Astrocyte of the spinal cord (primary cell): ENCODE measurements at places on chromosomes 4 and X.

DNA sequence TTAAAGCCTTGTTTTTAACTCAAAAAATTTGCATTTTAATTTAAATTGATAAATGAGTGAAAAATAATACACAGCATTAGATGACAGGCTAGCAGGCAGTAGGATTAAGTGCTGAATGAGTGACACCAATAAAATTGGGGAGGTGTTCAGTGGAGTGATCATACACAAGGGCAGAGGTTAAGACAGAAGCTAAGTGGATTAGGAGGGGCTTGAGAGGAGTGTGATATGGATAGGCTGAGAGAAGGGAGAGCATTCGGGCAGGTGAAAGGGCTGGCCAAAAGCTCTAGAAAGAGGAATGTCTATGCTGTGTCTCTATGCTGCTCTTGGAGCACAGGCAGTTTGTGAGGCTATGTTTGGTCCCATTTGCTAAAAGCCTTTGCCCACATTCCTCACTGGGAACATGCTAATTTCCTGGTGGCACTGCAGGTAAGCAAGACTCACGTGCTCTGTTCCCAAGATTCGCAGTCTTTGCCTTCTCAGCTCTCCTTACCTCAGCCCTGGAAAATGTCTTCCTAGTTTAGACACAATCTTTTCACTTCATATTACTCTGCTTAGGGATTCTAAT, 52.8 kb upstream of the CCSER1 start:
- DNase-seq: no peak

DNA sequence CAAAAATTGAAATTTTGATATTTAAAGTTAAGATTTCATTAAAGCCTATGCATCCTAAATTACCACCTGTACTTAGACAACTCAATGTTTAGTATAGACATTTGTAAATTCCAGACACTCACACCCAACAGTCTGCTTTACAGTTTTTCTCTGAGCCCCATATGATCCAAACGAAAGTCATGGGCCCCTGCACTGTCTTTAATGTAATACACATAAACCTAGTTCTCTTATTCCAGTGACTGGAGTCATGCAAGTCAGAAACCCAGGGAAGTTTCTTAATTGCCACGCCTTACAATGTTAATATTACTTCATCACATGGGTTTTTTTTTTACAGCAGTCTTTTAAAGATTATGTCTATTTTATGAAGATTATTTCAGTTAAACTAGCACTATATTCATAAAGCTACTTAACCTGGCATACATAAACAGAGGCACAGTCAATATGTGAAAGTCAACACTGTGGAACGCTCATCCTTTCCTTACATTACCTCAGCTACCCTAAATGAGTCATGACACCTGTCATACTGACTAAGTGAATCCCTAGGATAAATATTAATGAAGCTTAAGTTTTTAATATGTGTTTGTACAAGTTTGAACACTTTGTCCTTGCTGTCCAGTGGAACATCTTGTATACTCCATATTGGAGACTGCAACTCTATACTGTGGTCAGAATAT, 67.7 kb upstream of the H2AZ1 start:
- DNase-seq: no peak

- no peak for DNase-seq
Measured at GRCh38 chr4:72641611-72642010, 72.6 kb upstream of the ADAMTS3 start.

- no peak for DNase-seq
Measured at GRCh38 chr4:104345598-104346242, 149.0 kb downstream of the CXXC4 start.

DNA sequence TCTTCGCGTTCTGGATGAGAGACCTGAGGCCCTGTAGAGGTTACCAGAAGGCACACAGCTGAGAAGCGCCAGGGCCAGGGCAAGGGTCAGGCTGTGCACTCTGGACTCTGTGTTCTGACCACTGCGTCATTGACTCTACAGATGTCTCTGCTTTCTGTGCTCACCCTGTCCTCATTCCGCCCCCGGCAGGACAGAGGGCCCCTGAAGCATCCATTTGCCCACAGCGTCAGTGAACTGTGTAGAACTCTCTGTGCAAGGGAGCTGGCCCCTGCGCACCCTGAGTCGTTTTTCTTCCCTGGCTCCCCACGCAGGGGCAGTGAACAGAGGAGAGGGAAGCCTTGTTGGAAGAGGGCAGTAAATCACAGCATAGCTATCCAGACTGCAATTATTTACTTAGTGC, 6.1 kb upstream of the WAS start:
- DNase-seq: no peak

GRCh38 chr4:8914461-8915171, 43.0 kb upstream of the HMX1 start:
- no peak for DNase-seq

- no peak for DNase-seq
Measured at GRCh38 chr4:62006108-62006507, 806.0 kb downstream of the ADGRL3 start.

DNA sequence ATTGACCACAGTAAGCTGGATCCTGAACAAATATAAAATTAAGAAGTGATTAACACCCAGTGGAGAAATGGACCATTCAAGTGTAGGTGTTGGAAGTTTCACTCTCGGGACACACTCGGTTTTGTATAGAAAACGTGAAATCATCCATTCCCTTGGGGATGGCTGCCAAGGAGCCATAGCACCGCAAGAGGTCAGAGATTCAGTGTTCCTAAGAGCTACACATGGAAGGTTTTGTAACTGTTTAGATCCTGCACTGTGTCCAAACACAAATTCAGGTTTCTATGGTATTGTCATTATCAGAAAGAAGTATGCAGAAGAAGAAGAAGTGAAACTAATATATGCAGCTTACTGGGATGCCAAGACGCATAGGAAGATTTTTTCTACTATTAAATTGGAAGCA, 281.0 kb downstream of the LDB2 start:
- peak; percentile 56 for DNase-seq

DNA sequence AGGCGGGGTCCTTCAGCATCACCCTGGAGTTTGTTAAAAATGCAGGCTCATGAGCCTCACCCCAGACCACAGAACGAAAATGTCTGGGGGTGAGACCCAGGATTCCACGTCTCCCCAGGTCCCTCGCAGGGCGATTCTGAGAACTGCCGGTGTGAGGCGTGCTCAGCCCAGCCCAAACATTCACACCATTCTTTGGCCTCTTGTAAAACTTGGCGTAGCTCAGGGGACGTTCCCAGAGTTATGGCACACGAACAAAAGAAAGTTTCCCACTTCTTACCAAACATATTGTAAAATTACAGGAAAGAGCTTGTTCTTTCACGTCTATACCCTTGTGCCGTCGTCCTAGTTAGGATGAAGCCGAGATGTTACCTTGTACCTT, 12.9 kb downstream of the CD99 start:
- peak; percentile 57 for DNase-seq

- DNase-seq: peak; percentile 38
Measured at GRCh38 chr4:100366213-100366612, 151.6 kb downstream of the EMCN start.

DNA sequence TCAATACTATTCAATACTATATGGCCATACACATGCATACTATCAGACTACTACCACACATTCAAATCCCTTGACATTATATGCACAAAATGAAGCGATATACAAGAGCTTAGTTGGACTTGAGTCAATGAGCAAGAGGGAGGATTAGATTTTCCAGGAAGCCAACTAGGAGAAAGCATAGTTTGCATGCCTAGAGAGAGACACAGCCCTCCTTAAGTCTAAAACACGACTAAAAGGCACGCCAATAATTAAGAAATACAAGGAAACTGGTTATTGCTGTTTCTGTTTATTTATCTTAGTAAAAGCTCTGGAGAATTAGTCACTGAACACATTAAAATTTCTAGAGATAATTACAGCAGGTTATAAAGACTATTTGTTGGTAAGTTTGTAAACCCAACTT, 21.8 kb downstream of the MBNL3 start:
- no peak for DNase-seq

GRCh38 chr4:87310691-87311335, 11.9 kb downstream of the HSD17B13 start:
- no peak for DNase-seq

DNA sequence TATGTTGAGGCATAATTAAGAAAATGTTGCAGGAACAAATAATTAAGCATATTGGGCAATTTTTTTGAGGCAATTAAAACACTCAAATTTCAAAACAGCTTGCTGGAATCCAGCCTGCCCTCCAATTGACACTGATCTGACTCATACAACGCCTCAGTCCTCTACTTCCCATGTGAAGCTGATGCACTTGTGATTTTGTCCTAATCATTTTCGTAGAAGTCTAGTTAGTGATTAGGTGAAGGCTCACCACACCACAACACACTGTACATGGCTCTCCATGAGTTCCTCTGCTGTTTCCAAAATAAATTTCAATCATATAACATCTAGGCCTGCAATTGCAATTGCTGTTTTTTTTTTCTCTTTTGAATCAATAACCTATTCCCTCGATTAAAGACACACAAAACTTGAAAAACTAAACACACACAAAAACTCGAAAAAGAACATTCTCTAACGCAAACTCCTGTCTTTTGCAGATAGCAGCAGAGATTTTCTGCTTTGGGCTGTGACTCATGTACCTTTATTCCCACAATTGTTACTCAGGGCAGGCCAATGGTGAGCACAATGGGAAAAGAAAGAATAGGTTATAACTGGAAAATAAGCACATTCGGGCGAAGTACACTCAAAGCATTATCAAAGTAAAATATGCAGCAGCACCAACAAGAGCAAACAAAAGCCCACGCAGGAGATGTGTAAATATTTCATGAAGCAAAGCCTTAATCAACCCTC, 1.7 kb downstream of the GPRIN3 start:
- peak; percentile 11 for DNase-seq

DNA sequence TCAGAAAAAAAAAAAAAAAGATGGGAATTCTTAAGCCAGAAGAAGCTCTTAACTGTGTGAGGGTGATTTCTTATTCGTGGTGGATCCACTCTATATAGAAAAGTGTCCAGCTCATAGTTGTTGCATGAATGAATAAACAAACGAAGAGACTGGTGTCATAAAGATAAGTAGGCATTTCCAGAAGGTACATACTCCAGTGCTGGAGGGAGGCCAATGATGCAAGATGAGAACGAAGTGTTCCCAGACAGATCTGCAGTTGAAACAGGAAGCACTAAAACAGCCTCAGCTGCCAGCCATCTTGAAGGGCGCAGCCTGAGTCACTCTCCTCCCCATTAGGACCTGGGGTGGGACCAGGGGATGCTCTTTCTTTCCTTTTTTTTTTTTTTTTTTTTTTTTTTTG, 47.4 kb upstream of the HOPX start:
- DNase-seq: peak; percentile 91

DNA sequence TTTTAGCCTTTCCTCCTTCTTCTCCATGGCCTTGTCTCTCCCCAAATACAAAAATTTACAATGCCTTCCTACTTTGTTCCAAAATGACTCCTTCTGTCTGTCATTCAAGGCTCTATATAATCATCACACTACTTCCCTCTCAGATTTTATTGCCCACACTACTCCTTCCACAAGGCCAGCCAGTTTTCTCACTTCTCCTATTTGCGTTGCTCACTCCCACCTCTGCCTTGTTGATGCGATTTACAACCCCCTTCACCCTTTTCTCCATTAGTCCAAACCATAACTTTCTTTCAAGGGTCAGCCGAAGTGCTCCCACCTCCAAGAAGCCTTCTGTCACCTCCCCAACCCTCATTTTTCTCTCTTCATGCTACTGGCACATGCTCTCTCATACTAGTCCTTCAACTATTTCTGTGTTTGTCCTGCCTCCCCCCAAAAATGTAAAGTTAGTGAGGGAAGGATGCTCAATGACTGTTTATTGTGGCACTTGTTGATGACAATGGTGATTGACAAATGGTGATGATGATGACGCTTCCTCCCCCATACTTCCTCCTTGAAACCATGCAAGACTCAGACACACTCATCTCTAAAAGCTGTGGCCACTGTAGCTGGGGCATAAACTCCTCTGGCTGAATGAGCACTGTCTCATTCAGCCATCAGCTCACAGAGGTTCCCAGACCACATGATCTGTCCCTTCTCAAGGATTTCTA, 2.7 kb upstream of the XKRX start:
- no peak for DNase-seq

DNA sequence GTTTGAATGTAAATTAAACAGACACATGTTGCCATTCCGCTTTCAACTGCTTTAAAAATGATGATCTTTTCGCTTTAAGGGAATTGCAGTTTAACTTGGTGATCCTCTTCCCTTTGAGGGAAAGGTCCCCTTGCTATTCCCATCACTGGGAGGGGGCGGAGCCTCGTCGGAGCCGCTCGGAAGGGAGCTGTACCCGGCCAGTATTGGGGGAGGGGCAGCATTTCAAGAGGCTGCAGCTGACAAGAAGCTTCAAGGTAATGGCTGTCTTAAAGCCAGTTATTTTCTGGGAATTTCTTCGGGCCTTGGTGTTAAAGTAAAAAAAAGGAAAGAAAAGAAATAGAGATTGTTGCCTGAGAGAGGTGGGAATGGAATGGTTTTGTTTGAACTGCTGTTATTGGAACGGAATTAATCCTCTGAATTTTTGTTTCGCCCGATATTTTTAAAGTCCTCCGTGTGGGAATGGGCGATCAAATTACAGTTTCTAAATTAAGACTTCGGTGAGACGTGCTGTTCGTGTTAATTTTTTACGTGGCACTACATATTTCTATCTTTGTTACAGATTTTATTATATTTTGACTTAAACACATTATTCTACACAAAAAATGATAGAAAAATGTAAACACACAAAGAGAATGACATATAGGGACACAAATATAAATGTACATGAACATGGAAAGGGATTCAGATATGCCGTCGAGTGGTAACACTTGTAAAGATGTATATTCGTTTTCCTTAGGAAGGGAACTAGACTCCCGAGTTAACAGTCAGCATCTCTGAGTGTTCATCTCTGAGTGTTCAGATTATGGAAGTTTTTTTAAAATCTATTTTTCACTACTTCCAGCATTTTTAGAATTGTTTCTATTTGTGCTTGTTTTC, 9.2 kb downstream of the PWWP3B start:
- peak; percentile 77 for DNase-seq

- DNase-seq: peak; percentile 62
Measured at GRCh38 chr4:142405695-142406498, 440.2 kb downstream of the INPP4B start.
